ENCODE measurements at places on chromosomes 2 and 18.
A peak's percentile ranks its signal among the peaks of the same experiment; 100 is the strongest.

- no peak for DNase-seq
Observed at GRCh38 chr2:182605166-182605565, 110.9 kb upstream of the DNAJC10 start.

- DNase-seq = no peak
Observed at GRCh38 chr18:63088262-63088661, 231.3 kb downstream of the BCL2 start.

- no peak for DNase-seq
Observed at GRCh38 chr2:221289389-221289788, 282.7 kb downstream of the EPHA4 start.

DNA sequence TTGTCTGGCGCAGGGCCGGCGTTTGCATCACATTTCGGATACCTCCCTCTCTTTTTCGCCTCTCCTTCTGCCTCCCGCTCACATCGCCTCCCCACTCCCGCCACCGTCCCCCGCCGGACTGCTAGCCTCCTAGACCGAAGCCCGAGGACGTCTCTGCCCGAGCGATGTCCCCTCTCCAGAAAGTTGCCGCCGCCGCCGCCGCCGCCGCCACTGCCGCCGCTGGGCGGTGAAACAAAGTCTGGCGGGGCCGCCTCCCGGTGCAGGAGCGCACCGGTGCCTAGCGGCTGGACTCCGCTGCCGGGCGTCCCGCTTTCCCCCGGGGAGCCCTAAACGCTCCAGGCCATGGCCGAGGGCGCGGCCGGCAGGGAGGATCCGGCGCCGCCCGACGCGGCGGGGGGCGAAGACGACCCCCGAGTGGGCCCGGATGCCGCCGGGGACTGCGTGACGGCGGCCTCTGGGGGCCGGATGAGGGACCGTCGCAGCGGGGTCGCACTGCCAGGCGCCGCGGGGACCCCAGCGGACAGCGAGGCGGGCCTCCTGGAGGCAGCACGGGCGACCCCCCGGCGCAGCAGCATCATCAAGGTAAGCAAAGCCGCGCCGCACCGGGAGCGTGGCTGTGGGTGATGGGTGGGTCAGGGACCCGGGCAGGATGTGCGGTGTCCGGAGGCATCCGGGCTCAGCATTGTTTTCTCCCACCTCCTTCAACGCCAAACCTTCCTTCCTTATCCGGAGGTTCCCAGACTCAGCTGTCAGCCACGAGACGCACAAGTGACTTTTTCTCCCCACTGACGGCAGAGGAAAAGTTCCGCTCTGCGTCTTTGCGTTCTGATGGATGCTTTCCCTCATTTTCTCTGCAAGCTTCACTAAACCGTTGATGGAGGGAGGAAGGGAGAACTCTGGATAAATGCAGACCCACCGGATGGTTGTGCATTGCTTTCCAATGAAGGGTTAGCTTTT lies 643 bp downstream of the PLCL1 start:
- DNase-seq = peak; percentile 34

GRCh38 chr2:107235491-107236254 lies 349.7 kb upstream of the ST6GAL2 start:
- no peak for DNase-seq

GRCh38 chr2:189363559-189363958 lies 77.7 kb upstream of the WDR75 start:
- DNase-seq = no peak

DNA sequence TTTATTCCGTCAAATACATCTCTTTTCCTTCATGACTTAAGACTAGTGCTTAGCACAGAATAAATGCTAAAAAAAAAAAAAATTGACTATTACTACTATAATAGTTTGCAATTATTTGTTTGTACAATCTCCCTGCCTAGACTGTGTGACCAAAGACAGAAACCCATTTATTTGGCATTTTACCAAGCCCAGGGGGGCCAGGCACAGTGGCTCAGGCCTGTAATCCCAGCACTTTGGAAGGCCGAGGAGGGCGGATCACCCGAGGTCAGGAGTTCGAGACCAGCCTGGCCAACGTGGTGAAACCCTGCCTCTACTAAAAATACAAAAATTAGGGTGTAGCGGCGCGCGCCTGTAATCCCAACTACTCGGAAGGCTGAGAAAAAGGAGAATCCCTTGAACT lies 1.4 kb downstream of the ASB3 start:
- DNase-seq = no peak

GRCh38 chr2:42771546-42772153 lies 7.7 kb upstream of the OXER1 start:
- no peak for DNase-seq

DNA sequence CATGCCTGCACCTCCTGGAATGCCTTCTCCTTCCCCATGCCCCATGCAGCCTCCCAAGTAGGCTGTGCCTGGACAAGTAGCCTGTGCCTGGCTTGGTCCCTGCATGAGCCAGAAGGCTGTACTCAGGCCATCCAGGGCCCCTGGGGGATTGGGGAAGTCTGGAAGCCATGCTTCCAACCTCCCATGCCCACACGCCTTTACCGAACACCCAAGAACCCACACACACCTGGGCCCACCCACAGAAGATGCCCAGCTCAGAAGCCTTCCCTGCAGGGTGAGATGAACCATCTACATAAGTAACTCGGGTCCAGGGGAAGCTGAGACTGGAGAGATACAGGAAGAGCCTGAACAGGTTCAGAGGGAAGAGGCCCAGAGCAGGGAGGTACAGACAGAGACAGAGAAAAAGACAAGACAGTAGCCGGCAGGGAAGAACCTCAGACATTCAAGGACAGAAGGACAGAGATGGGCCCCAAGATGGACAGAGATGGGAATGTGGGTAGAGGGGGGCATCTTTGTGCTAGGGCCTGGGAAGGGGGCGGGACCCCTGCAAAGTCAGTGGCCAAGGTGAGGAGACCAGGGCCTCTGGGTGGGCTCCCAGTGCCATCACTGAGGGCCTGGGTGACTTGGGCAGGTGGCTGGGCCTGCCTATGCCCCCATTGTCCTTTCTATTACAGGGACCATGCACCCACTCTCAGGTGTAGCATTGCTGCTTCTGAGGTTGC lies 4.3 kb downstream of the BIN1 start:
- DNase-seq = no peak

All from stimulated activated CD4-positive, alpha-beta T cell treated with anti-CD3 and anti-CD28 coated beads, TNF-alpha, amount 100 ng/mL, for 24 hours (primary cell).